Right lobe of liver (tissue), 6 donors: ENCODE measurements at places on chromosomes 7 and 10. TPM values are rescaled to one million over a fixed set of nuclear protein-coding genes. Genes with fewer than 3 reads are reported as not detected.
A peak's percentile ranks its signal among the peaks of the same experiment; 100 is the strongest.

- no peaks in the 10 kb centered on the region for H3K27me3 ChIP-seq
- H3K27ac ChIP-seq = peak overlapping the region; percentile 97
- peak overlapping the region; percentile 96 for H3K4me3 ChIP-seq
- no peak for DNase-seq
- no peaks in the 10 kb centered on the region for H3K36me3 ChIP-seq
- no peaks in the 10 kb centered on the region for H3K4me1 ChIP-seq
Observed at GRCh38 chr10:69180525-69181204, 631 bp downstream of the SUPV3L1 start.

DNA sequence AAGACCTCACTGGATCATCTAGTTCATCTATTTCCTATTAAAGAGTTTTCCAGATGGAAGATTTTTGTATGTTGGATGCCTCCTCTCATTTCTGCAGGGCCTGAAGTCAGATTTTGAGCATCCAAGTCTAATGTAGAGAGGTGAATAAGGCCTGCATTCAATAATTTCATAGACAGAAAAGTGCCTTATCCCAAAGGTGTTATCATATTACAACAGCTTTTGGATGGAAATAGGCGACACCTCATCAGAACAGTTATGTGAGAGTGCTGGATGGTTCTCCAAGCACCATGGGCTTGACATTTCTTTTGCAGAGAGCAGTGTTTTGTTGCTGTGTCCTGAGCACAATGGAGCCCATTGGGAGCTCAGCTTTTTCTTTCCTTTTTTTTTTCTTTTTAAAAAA, 162.4 kb upstream of the MEOX2 start:
- H3K27ac ChIP-seq = no peak overlapping the region
- no peak overlapping the region for H3K4me3 ChIP-seq
- no peak for DNase-seq

DNA sequence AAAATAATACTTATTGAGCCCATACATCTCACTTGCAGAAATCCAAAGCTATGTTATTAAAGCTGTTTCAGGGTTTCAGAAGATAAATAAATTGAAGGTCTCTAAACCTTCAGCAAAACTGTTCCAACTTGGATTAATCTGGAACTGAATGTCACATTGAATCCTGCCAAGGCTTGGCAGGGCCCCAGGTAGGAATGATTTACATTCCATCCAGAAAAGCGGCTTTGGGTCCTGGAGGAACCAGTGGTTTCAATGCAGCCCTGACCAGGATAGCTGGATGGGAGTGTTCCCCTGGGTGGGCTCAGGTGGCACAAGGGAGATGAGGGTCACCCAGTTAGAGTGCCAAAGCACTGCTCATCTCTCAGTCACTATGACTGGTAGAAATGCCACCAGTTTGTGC, 37.0 kb upstream of the TMEM72 start:
- no peak overlapping the region for H3K27ac ChIP-seq
- DNase-seq = no peak
- H3K4me3 ChIP-seq = no peak overlapping the region
- peaks cover 9% of the 10 kb centered on the region for H3K4me1 ChIP-seq
- no peaks in the 10 kb centered on the region for H3K36me3 ChIP-seq
- no peaks in the 10 kb centered on the region for H3K27me3 ChIP-seq

Gene ATG9B
- total RNA-seq = 0.40 TPM

Gene GRID2IP
- total RNA-seq = not detected

Gene PKD2L1
- total RNA-seq = not detected

Gene SYT15
- 0.43 TPM for total RNA-seq
